Urothelium cell line (cell line): ENCODE measurements at places on chromosomes 6 and 20.
A peak's percentile ranks its signal among the peaks of the same experiment; 100 is the strongest.

- DNase-seq, result peak; percentile 30
Measured at GRCh38 chr20:20373091-20373571, 5.2 kb downstream of the INSM1 start.

- DNase-seq, result peak; percentile 69
Measured at GRCh38 chr20:57056651-57057050, 209.8 kb downstream of the BMP7 start.

DNA sequence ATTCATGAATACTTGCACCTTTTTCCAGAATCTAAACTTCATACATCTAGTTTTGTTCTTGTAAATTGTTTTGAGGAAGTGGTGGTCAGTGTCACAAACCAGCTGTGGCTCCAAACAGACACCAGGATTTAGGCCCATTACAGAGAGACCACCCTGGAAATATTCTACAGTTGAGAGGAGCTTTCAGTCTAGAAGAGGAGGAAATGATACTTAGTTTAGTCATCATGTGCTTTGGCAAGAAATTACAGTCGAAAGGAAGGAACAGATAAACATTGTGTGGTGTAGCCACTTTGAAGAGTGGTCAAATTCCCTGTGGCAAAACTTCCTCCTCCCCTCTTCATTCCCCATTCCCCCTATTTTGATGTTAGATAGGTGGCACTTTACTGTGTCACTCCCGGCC lies 15.7 kb downstream of the DCBLD1 start:
- no peak for DNase-seq

DNA sequence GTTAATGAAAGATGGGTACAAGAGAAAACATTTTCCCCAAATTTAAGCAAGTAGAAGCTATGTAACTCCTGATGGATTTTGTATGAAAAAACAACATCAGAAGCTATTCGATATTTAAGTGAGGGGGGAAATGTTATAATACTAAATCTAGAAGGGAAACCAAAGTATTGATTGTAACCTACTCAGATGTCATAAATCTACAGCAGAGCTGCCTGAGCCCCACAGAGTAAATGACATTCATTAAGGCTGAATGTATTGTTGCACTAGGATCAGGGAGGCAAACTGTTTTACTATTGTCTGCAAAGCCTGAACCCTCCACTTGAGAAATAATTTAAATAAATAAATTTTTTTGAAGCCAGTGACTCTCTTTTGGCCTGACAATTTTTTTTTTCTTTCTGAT lies 19.3 kb downstream of the ANKRD6 start:
- DNase-seq, result no peak

- DNase-seq, result no peak
Measured at GRCh38 chr6:11868392-11868791, 89.8 kb upstream of the ADTRP start.
